ENCODE measurements at places on chromosomes 2 and 18.

- no peak for DNase-seq
Observed at GRCh38 chr2:39525636-39526412, 88.7 kb upstream of the MAP4K3 start.

- no peak for DNase-seq
Observed at GRCh38 chr18:7383002-7383980, 152.4 kb downstream of the LRRC30 start.

GRCh38 chr2:239267288-239267951 lies 133.4 kb downstream of the HDAC4 start:
- peak; percentile 88 for DNase-seq

GRCh38 chr2:108621687-108622681 lies 87.7 kb downstream of the LIMS1 start:
- DNase-seq = no peak

GRCh38 chr2:99380376-99381010 lies 43.3 kb downstream of the EIF5B start:
- no peak for DNase-seq

- no peak for DNase-seq
Observed at GRCh38 chr2:133658020-133658903, 90.0 kb upstream of the NCKAP5 start.

DNA sequence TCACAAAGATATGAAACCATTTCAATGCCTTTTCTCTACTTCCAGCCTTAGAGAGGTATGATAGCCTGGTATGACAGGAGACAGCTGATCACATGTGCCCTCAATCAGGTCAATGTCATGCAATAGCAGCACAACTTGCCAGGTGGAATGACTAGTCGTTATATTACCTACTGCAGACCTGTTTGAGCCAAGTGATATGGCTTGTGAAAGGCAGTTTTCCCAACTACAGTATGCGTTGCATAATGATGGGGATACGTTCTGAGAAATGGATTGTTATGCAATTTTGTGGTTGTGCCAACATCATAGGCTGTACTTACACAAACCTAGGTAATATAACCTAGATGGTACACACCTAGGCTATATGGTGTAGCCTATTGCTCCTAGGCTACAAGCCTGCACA lies 262.8 kb downstream of the ICOS start:
- no peak for DNase-seq

GRCh38 chr18:10202845-10203321 lies 251.6 kb upstream of the APCDD1 start:
- no peak for DNase-seq

DNA sequence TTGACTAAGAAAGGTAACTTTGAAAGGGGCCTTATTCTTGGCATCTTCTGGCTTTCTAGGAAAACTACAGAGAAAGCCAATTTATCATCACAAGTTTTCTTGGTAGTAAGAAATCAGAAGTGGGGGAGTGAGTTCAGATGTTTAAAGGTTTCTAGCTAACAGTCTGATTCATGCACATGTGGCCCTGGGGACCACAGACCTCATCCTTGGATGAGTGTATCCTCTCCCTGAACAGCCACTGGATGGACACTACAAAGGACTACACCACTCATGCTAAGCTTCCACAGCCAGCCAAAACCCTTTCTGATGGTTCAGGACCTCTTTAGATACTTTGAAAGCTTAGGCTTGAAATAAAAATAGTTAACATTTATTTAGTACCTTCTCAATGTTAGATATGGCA lies 218.3 kb upstream of the STK17B start:
- no peak for DNase-seq

DNA sequence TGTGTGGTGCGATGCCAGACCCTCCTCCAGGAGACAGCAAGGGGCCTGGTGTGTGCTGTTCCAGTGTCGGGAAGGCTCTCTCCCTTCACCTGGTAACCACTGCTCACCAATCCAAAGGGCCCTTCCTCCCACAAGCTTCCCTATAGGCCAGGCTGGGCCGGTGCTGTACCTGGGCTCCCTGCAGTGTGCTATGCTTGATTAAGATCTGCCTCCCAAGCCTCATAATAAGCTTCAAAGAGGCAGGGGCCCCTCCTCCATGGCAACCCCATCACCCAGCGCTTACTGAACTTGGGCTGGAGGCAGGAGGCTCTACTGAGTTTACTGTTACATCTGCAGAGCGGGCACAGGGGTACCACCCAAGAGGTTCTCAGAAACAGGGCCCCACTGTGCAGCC lies 4.5 kb upstream of the MAL start:
- no peak for DNase-seq

DNA sequence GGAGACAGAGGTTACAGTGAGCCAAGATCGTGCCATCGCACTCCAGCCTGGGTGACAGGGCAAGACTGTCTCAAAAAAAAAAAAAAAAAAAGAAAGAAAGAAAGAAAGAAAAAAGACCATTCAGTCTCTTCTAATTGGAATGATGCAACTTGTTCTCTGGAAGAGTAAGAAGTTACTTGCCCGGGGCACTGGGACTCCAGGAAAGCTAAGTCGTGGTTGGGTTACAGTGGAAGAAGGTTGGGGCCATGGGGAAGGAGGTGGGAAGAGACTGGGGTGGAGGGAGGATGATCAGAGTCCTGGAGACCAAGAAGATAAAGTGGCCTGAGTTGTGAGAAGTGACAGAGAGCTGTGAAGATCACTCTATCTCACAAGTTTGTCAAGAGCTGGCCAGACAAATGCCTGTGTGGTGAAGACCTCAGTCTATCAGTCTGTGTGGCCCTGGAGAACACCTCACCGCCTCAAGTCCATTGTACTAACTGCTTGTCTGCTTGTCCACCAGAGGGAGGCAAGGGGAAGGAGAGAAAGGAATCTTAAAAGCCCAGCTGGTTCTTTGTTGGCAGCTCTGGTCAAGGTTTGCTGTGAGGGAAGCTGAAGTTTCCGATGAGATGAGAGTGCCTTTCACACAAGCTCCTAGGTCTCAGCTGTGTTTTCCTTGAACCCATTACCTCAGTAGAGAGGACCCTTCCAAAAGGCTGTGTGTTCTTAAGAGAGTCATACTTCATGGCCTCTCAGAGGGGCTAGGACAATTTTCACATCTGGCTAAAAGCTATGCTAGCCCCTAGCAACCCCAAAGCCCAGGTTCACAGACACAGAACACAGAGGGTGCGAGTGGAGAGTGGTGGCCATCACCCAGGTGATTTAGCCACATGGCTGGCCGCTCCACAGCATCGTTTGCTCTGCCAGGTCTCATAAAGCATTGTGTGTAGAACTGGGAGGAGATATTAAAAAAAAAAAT lies 72.0 kb upstream of the TMEM178A start:
- no peak for DNase-seq

- DNase-seq = no peak
Observed at GRCh38 chr2:10223471-10223870, 79.2 kb upstream of the HPCAL1 start.

DNA sequence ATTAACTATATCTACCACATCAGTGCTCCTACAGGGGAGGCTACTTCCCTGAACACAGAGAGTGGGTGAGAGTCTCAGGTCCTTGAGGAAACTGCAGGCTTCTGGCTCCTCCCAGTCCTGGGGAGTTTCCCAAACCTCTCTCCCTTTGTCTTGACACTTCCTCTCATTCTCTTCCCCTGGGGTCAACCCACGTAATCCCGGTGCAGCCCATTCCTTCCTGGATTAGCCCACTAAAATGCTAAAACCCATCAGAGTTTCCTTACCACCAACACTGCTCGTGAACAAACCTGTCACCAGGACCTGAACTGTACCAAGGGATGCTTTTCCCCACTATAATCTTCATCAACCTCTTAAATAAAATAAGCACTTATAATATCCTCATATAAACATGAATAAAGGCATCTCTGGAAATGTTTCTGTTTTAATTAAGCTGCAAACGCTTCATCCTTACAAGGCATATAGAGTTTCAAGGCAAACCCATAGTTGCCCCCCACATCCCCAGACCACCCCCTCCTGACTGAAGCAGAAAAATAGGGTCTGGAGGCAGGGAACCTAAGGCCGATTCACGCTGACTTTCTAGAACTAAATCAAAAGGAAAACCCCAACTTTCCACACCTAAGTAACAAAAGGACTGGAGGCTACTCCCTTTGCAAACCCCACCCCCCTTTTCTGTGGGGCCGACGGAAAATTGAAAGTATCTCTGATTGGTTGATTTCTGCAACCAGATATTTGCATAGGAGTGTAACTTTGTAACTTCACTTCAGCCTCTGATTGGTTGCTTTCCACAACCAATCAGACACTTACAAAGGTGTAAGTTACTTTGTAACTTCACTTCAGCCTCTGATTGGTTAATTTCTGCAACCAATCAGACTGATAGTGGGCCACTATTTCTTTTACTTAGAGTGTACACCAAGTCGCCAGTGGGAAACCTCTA lies 19.0 kb downstream of the TMSB10 start:
- no peak for DNase-seq

All from GM12891 (cell line).